AG04449 (cell line): ENCODE measurements at places on chromosomes 5 and 9.

GRCh38 chr9:95025213-95026147, 292.0 kb downstream of the FANCC start:
- DNase-seq, result peak; percentile 88

GRCh38 chr5:113505181-113505580, 8.3 kb upstream of the YTHDC2 start:
- no peak for DNase-seq

DNA sequence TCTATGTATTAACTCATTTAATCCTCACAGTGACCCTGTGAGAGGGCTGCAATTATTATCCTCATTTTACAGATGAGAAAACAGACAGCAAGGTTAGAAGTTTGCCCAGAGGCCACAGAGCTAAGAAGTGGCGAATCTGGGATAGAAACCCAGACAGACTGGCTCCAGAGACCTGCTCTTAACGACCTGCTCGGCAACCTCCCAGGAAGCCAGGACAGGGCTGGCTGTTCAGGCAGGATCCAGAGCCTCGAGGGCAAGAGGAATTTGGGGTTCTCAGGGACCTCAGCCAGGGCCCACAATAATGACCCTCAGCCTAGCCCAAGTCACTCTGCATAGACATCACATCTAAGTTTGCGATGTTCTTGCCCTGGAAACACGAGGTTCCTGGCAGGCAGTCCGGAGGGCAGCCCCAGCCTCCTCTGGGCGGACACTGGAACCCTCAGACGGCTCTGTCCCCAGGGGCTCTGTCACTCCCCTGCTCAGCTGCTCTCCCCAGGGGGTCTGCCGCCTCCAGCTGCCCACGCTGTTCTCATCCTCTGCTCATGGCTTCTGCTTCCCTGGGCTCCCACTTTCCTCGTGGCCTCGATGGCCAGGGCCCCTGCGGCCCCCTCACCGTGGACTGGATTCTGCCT, 138.5 kb upstream of the ERCC6L2 start:
- DNase-seq, result no peak

DNA sequence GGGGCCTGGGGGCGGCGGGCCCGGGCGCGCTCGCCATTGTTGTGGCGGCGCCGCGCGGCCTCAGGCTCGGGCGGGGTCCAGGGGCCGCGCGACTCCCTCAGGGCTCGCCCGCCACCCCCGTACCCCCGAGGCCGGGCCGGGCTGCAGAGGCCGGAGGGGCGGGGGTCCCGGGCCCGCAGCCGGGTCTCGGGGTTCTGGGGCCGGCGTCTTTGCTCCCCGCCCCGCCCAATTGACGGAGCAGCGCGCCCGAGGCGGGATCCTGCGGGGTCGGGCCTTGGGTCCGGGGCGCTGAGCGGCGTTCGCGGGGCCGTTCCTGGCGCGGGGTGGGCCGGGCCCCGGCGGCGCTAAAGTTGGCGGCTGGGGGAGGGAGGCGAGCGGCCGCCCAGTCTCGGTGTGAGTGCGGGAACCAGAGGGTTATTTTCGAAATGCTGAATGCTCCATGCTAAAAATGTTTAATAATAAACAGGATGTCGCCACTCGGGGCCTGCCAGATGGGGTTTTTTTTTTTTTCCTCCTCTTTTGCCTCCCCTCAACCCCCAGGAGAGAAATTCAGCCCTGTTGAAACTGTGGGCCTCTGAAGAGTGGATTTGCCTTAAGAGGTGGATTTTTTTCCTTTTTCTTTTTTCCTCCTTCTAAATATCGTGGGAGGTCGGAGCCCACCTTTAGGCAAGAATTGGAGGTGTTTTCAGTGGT, 724 bp downstream of the PRRC2B start:
- DNase-seq, result no peak
